ENCODE measurements at places on chromosomes 7 and 10. TPM values are rescaled to one million over a fixed set of nuclear protein-coding genes. Genes with fewer than 3 reads are reported as not detected.

The CH25H gene
- total RNA-seq: 2.2 TPM

GRCh38 chr7:97971120-97971989, 18.6 kb downstream of the OCM2 start:
- no peaks in the 10 kb centered on the region for H3K27me3 ChIP-seq
- H3K27ac ChIP-seq: peak overlapping the region; percentile 66
- no peak for DNase-seq
- H3K4me1 ChIP-seq: peaks cover 6% of the 10 kb centered on the region
- peak overlapping the region; percentile 69 for H3K4me3 ChIP-seq
- H3K36me3 ChIP-seq: no peaks in the 10 kb centered on the region

- H3K4me1 ChIP-seq: peaks cover 28% of the 10 kb centered on the region
- no peaks in the 10 kb centered on the region for H3K27me3 ChIP-seq
- no peak overlapping the region for H3K4me3 ChIP-seq
- DNase-seq: no peak
- H3K27ac ChIP-seq: no peak overlapping the region
- no peaks in the 10 kb centered on the region for H3K36me3 ChIP-seq
Measured at GRCh38 chr10:4643471-4643870, 182.5 kb upstream of the AKR1E2 start.

The OR2A5 gene
- total RNA-seq: not detected

The FAM237B gene
- not detected for total RNA-seq

The SMIM30 gene
- total RNA-seq: 37.8 TPM

The NUTM2A gene
- 1.7 TPM for total RNA-seq

The PPP1R17 gene
- total RNA-seq: not detected

DNA sequence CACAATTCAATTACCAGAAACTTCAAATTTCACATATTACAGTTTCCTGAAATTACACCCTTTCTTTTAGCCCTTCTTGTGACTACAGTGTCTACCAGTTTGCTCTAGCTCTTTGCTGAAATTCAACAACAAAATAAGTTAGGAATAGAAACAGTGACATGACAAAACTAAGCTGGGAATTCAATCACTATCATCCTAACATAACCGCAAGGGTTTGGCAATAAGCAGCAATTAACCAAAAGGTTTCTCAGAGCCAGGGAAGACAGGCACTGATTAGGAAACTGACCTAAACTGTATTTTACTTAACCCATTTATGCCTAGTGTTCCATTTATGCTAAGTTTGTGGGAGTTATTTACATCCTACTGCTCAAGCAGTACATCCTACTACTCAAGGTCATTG, 31.3 kb downstream of the HIBADH start:
- no peak overlapping the region for H3K27ac ChIP-seq
- H3K36me3 ChIP-seq: no peaks in the 10 kb centered on the region

GRCh38 chr7:46739518-46740234, 818.6 kb upstream of the IGFBP3 start:
- H3K27ac ChIP-seq: peak overlapping the region; percentile 61
- H3K27me3 ChIP-seq: no peaks in the 10 kb centered on the region
- DNase-seq: no peak

DNA sequence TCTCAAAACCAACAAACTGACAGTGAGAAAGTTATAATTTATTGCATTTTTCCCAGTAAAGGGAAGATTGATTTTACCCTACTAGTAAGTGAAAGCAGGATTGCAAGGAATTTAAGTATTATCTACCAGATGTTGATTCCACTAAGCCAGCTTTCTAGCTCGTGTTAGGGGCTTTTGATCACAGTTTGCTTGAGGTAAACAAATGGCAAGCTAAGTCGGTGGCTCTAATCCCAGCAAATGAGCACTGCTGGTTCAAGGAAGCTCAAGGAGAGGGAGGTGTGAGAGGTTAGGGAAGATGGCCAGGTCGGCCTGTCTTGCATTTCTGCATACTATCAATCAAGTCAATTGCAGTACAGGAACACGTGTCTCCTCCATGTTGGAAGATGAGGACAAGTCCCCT, 448.7 kb upstream of the POM121L12 start:
- H3K4me3 ChIP-seq: no peak overlapping the region
- no peaks in the 10 kb centered on the region for H3K27me3 ChIP-seq
- no peak for DNase-seq
- H3K4me1 ChIP-seq: no peaks in the 10 kb centered on the region
- H3K36me3 ChIP-seq: no peaks in the 10 kb centered on the region
- H3K27ac ChIP-seq: no peak overlapping the region

DNA sequence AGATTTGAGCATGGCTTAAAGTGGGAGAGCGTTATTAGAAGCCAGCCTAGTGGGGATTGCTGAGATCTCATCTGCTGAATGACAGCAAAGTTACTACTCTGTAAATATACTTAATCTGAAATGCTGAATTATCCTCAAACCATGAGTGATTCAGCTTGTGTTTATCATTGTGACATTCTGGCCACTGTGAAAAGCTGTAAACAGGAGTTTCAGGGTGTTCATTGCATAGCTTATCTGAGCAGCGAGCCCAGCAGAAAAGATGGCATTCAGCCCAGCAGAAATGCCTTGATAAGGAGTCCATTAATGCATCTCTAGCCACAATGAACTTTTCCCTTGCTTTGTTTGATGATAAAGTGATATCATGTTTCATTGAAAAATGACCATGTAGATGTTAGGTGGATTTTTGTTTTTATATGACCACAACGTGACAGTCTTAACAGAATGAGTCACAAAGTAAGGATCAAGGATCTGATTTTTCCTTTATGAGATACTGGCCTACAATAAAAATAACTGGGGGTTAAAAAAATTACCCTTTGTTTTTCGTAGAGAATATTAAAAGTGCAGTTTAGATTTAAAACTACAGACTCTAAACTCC, 7.8 kb downstream of the TES start:
- peaks cover 39% of the 10 kb centered on the region for H3K4me1 ChIP-seq
- peak overlapping the region; percentile 97 for H3K27ac ChIP-seq
- H3K36me3 ChIP-seq: no peaks in the 10 kb centered on the region
- no peak for DNase-seq

DNA sequence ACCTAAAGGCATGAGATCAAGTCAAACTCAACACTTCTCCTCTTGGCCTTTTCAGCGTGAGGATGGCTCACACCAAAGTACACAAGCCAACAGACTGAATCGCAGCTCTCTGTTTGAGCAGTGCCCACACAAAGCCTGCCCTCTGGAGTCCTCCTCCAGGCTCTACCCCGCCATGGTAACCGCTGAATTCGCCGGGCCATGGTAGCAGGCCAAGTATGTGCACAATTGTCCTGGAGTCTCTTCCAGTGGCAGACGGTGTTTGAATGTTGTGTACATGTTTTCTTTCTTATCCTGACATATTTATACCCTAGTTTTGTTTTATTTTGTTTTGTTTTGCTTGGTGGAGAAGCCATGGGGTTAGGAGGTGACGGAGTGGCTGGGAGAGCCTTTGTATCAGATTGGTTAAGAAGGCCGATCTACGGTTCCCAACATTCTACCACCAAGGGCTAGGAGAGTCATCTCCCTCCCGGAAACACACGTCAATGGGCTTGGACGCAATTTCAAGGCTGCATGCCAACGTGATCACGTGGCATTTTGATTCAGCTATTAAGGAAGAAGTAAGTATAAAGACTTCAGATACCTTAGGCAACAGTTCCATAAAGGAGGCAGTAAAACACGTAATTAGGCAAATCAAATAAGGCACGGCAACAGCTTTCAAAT, 12.1 kb upstream of the SHH start:
- no peaks in the 10 kb centered on the region for H3K27me3 ChIP-seq
- H3K4me1 ChIP-seq: no peaks in the 10 kb centered on the region
- no peak for DNase-seq
- no peak overlapping the region for H3K27ac ChIP-seq
- no peaks in the 10 kb centered on the region for H3K36me3 ChIP-seq

DNA sequence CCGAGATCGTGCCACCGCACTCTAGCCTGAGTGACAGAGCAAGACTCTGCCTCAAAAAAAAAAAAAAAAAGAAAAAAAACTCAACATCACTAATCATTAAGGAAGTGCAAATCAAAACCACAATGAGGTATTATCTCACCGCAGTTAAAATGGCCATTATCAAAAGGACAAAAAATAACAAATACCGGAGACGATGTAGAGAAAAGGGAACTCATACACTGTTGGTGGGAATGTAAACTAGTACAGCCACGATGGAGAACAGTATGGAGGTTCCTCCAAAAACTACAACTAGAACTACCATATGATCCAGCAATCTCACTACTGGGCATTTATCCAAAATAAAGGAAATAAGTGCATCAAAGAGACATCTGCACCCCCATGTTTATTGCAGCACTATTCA, 24.3 kb downstream of the GRK5 start:
- peaks cover 54% of the 10 kb centered on the region for H3K4me1 ChIP-seq
- no peaks in the 10 kb centered on the region for H3K27me3 ChIP-seq
- H3K4me3 ChIP-seq: no peak overlapping the region
- no peak for DNase-seq

The FAM171A1 gene
- 11.1 TPM for total RNA-seq

DNA sequence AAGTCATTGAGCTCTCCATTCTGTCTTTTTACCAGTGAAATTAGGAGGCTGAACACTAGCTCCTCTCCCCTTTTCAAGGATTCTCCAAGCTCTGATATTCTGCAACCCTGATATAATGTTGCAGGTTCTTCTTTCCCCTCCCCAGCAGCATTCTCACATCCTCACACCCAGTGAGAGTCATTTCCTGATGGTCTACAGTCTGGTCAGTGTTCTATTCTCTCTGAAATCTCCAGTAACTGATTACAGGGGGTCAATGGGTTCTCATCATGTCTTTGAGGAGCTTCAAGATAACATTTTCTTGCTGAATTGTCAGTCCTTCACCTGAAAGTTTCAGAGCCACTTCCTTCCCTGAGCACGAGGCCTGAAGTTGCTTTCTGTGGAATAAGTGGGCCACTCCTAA, 299.4 kb downstream of the PTEN start:
- no peak overlapping the region for H3K27ac ChIP-seq
- DNase-seq: no peak
- H3K36me3 ChIP-seq: no peaks in the 10 kb centered on the region
- no peak overlapping the region for H3K4me3 ChIP-seq
- peaks cover 3% of the 10 kb centered on the region for H3K4me1 ChIP-seq

DNA sequence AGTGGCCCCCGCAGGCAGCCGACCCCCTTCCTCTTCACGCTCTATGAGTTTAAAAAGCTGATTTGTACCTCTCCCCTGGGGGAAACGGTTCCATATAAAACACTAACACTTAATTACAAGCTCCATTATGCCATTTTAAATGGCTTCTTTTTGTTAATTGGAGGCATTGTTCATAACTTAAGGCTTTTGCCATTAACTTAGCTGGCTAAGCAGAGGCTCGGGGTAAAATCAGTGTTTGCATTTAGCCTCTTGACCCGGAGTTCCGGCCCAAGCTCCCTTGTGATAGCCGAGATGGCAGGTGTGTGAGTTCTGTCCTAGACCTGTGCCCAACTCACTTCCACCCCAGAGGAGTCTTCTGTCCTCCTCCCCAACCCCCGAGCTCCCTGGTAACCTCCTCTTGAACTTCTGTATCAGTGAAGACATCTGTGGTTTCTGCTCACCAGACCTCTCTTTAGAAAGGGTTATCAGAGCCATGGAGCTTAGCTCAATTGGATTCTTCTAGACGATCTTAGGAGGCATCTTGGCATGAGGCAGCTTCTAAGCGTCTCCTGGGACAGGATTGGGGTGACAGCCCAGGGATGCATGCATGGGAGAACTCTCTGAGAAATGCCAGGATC, 34.2 kb upstream of the SH2B2 start:
- H3K27me3 ChIP-seq: no peaks in the 10 kb centered on the region
- DNase-seq: no peak
- no peak overlapping the region for H3K4me3 ChIP-seq
- no peaks in the 10 kb centered on the region for H3K4me1 ChIP-seq

DNA sequence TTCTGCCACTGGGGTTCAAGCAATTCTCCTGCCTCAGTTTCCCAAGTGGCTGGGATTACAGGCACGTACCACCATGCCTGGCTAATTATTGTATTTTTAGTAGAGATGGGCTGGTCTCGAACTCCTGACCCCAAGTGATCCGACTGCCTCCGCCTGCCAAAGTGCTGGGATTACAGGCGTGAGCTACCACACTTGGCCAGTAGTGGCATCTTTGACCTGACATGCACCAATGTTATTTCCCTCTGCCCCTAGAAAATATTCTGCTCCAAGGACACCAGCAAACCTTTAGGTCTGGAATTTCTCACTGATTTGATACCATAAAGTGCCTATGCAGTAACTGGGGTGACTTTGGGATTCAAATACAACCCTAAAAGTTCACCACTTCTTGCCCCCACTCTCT, 179.4 kb downstream of the ARID5B start:
- no peak overlapping the region for H3K4me3 ChIP-seq
- DNase-seq: no peak
- H3K27ac ChIP-seq: peak overlapping the region; percentile 79
- H3K4me1 ChIP-seq: peaks cover 91% of the 10 kb centered on the region

- H3K36me3 ChIP-seq: peaks cover 47% of the 10 kb centered on the region
- no peak overlapping the region for H3K4me3 ChIP-seq
- no peak overlapping the region for H3K27ac ChIP-seq
- peaks cover 48% of the 10 kb centered on the region for H3K4me1 ChIP-seq
- no peak for DNase-seq
Measured at GRCh38 chr10:124996854-124997215, 54.9 kb downstream of the ZRANB1 start.

The GPC2 gene
- total RNA-seq: 0.33 TPM

The MRC1 gene
- 21.9 TPM for total RNA-seq
